ENCODE measurements at places on chromosomes 13 and 19. TPM values are rescaled to one million over a fixed set of nuclear protein-coding genes. Genes with fewer than 3 reads are reported as not detected.

DNA sequence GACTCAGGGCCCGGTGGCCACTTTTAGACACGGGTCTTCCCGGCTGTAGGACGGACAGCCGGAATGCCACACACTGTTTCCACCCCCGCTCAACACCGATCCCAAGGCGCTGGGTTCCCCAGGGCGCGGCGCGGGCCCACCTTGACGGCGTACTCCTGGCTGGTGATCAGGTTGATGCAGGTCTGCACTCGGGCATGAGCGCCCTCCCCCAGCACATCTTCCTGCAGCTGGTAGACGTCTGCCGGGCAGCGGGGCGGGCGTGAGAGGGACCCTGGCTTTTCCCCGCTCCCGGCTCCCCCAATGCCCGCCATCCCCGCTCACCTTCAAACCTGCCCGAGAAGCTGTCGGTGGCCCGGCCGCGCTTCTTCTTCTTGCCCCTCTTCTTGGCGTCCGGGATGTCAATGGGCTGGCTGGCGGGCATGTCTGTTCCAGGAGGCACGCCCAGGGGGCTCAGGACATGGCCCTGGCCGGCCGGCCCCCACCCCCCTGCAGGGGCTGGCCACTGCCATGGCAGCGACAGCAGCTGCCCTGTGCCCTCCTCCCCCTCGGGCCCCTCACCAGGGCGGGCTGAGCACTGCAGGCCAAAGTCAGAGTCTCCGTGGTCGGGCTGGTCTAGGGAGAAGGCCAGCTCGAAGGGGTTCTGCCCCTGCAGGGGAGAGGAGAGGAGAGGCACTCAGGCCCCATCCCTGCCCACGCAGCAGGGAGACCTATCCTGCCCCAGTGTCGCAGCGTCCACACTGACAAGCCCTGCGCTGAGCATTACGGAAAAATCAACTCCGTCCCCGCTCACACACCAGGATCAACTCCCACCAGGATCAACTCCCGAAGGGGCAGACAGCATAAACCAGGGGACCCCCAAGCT, 4.8 kb downstream of the MKNK2 start:
- no peak overlapping the region for H3K27ac ChIP-seq
- peaks cover 14% of the 10 kb centered on the region for H3K4me1 ChIP-seq
- H3K36me3 ChIP-seq: peaks cover 27% of the 10 kb centered on the region
- H3K27me3 ChIP-seq: no peaks in the 10 kb centered on the region
- no peak overlapping the region for H3K4me3 ChIP-seq

DNA sequence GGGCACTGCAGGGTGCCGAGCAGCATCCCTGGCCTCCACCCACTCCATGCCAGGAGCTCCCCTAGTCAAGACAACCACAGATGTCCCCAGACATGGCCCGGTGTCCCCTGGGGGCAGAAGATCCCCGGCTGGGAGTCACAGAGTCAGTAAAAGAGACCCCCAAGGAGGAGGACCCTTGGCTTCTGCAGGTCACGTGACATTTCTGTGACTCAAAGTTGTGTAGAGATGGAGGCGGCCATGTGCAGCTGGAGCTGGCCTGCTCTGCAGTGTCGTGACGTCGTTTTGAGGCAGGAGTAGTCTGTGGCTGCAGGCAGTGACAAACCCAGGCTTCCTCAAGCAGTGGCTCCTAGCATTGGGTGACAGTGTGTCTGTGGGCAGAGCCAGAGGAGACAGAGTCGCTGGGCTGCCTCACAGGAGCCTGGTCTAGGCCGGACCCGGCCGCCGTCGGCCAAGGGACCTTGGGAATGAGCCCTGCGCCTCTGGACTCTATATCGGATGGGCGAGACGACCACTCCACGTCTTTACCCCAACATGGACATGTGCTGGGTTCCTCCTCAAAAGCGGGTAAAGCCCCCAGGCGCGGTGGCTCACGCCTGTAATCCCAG, 7.7 kb upstream of the DIRAS1 start:
- H3K27me3 ChIP-seq: no peaks in the 10 kb centered on the region
- H3K36me3 ChIP-seq: no peaks in the 10 kb centered on the region
- no peaks in the 10 kb centered on the region for H3K4me1 ChIP-seq
- no peak overlapping the region for H3K4me3 ChIP-seq
- no peak overlapping the region for H3K27ac ChIP-seq

DNA sequence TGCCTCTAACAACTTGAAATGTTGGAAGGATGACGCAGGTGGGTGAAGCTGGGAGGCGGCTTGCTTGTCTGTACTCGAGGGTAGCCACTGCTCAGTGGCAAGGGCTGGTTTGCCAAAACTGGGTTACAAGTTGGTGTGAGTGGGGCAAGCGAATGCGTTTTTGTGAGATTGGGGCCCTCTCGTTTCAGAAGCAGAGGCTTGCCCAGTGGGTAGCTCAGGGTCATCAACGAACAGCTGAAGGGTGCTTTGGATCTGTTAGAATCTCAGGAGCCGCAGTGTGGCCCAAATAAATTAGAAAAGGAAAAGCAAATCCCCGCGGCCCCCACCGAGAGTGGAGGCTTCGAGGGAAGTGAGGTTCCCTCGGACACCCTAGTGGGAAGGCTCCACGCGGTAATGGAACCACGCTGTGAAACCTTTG, 7.3 kb downstream of the ATP4B start:
- DNase-seq: no peak
- no peak overlapping the region for H3K27ac ChIP-seq
- H3K27me3 ChIP-seq: no peaks in the 10 kb centered on the region
- H3K36me3 ChIP-seq: no peaks in the 10 kb centered on the region
- H3K4me3 ChIP-seq: no peak overlapping the region

C19orf12 gene
- total RNA-seq: 10.5 TPM

DNA sequence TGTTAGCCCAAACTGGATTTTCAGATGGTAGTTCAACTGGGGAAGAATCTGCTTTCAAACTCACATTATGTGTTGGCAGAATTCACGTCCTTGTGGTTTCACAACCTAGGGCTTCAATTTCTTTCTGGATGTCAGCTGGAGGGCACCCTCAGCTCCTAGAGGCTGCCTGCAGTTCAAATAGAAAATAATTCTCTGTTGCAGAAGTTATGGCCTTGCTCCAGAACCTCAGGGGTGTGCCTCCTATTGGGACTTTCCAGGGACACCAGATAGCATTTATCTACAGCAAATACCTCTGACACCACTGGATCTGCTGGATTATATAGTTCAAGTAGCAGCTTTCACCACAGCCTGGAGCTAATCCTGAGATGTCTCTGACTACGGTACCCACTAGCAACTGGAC, 11.8 kb upstream of the RB1 start:
- no peaks in the 10 kb centered on the region for H3K36me3 ChIP-seq
- no peak overlapping the region for H3K4me3 ChIP-seq
- peaks cover 5% of the 10 kb centered on the region for H3K4me1 ChIP-seq
- H3K27me3 ChIP-seq: peaks cover 24% of the 10 kb centered on the region
- no peak overlapping the region for H3K27ac ChIP-seq

IZUMO4 gene
- 4.2 TPM for total RNA-seq

ZNF491 gene
- 0.90 TPM for total RNA-seq

DNA sequence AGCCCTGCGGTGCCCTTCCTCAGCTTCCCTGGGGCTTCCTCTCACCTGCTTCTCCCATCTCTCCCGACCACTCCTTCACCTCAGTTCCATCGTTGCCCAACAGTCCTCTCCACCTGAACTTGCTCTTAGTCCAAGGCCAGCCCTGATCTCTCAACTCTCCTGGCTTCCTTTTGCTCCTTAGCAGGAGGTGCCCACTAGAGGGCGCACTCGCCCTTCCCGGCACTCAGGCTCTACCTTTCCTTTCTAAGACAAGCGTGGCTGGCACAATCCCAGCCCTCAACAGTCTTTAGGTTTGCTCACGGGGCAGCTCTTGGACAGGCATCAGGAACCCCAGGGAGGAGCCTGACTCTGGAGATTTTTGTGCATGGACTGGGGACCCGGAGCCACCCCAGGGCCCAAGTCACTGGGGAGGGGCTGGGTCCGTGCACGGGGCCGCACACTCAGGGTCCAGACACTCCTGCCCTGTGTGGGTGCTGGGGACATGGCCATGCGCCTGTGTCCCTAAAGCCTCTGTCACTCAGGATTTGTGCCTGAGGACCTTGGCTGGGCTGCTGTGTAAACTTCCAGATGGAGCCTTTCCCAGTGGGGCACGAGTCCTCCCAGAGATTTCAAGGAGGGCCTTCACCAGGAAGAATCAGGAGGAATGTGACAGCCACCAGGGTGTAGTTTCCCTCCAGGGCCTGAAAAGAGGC, 12.1 kb upstream of the CEACAM8 start:
- DNase-seq: peak; percentile 92
- H3K27ac ChIP-seq: no peak overlapping the region
- H3K36me3 ChIP-seq: no peaks in the 10 kb centered on the region
- H3K4me3 ChIP-seq: no peak overlapping the region

- DNase-seq: no peak
- no peaks in the 10 kb centered on the region for H3K27me3 ChIP-seq
- H3K4me3 ChIP-seq: no peak overlapping the region
- H3K27ac ChIP-seq: no peak overlapping the region
- no peaks in the 10 kb centered on the region for H3K4me1 ChIP-seq
- H3K36me3 ChIP-seq: no peaks in the 10 kb centered on the region
Observed at GRCh38 chr19:13398780-13399726, 107.2 kb downstream of the CACNA1A start.

ZNF112 gene
- 6.2 TPM for total RNA-seq

ZNF540 gene
- not detected for total RNA-seq

- no peaks in the 10 kb centered on the region for H3K27me3 ChIP-seq
- H3K27ac ChIP-seq: no peak overlapping the region
- peaks cover 36% of the 10 kb centered on the region for H3K36me3 ChIP-seq
Observed at GRCh38 chr13:19713186-19713965, 69.4 kb downstream of the PSPC1 start.

THSD1 gene
- 0.48 TPM for total RNA-seq

GRCh38 chr13:43797869-43798268, 11.1 kb upstream of the ENOX1 start:
- no peaks in the 10 kb centered on the region for H3K27me3 ChIP-seq
- no peaks in the 10 kb centered on the region for H3K36me3 ChIP-seq
- H3K27ac ChIP-seq: no peak overlapping the region
- no peak overlapping the region for H3K4me3 ChIP-seq

CACNA1A gene
- total RNA-seq: 28.9 TPM

ZNF626 gene
- 24.5 TPM for total RNA-seq

DNA sequence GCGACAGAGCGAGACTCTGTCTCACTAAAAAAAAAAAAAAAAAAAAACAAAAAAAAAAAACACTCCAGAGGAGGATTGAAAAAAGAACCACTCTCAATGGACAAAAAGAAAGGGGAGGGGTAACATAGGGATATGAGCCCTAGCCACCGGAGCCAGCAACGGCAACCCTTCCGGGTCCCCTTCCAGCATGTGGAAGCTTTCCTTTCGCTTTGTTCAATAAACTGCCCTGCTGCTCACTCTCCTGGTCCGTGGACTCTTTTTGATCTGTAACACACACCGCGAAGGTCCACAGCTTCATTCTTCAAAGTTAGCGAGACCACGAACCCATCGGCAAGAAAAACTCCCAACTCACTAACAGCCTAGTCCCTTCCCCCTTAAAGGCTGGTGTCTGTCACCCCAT, 1.0 kb upstream of the REX1BD start:
- H3K4me1 ChIP-seq: no peaks in the 10 kb centered on the region
- H3K27ac ChIP-seq: no peak overlapping the region
- no peak for DNase-seq
- H3K36me3 ChIP-seq: peaks cover 9% of the 10 kb centered on the region
- H3K27me3 ChIP-seq: no peaks in the 10 kb centered on the region

DNA sequence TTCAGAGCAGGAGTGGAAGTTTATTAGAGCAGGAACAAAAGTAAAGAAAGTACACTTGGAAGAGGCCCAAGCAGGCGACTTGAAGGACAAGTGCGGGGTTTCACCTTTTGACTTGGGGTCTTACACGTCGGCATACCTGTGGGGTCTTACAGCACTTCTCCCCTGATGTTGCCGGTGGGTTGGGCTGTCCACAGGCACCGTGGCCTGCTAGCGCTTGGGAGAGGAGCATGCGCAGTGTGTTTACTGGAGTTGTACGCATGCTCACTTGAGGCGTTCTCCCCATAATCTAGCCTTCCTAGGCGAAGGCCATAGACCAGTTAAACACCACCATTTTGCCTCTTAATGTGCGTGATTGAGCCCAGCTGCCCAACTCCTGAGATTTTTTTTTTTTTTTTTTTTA, 25.0 kb upstream of the PLEKHF1 start:
- H3K4me1 ChIP-seq: no peaks in the 10 kb centered on the region
- no peaks in the 10 kb centered on the region for H3K36me3 ChIP-seq
- H3K27ac ChIP-seq: no peak overlapping the region
- H3K27me3 ChIP-seq: no peaks in the 10 kb centered on the region
- DNase-seq: no peak

- H3K4me1 ChIP-seq: no peaks in the 10 kb centered on the region
- H3K36me3 ChIP-seq: no peaks in the 10 kb centered on the region
- no peak for DNase-seq
- H3K4me3 ChIP-seq: no peak overlapping the region
- no peaks in the 10 kb centered on the region for H3K27me3 ChIP-seq
Observed at GRCh38 chr13:38905861-38906260, 84.8 kb downstream of the STOML3 start.

DNA sequence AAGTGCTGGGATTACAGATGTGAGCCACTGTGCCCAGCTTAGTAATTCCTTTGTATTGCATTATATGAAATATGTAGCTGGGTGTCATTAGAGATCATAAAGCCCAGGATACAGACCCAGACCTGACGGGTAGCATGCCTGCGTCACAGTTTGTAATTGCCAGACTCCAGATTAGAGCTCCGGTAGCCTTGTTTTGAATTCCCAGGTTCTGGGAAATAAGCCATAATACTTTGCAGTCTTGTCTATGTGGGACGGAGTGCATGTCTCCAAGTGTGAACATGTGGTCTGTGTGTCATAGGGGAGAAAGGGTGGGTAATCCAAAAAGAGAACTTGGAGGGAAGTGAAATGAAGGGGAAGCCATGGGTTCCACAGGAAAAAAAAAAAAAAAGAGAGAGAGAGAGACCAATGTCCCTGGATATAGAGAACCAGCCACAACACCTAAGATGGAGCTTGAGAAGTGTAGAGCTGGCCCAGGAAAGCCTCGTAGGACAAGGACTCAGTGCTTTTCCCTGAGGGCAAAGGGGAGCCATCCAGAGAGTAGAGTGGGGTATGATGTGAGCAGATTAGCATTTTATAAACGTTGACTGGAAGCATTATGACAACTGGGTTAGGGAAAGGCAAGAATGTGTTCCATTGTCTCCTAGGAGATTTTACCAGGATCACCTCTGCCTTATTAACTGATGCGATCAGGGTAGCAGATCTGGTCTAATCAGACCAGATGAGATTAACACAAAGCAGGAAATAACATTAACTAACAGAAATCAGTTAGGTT, 2.6 kb downstream of the ZSCAN4 start:
- H3K27ac ChIP-seq: no peak overlapping the region
- DNase-seq: no peak
- no peaks in the 10 kb centered on the region for H3K4me1 ChIP-seq
- no peaks in the 10 kb centered on the region for H3K36me3 ChIP-seq
- no peak overlapping the region for H3K4me3 ChIP-seq
- H3K27me3 ChIP-seq: peaks cover 35% of the 10 kb centered on the region

CCNA1 gene
- total RNA-seq: 0.31 TPM

DNA sequence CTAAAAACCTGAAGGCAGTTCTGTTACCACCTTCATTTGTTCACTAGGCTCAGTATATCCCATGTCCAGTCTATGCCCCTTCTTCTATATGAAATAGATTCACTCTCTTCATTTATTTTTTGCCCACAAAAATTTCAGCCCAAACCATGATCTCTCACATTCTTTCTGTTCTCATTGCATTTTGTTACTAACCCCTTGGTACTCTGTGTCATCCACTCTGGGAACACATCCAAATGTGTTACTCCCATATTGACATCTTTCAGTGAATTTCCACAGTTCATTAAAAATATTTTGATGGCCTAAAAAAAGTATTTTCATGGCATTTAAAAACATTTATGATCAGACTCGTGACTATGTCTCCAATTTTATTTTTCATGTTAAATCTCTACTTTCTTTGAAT, 378.9 kb downstream of the SLITRK1 start:
- H3K36me3 ChIP-seq: no peaks in the 10 kb centered on the region
- H3K4me3 ChIP-seq: no peak overlapping the region
- H3K4me1 ChIP-seq: no peaks in the 10 kb centered on the region
- no peak for DNase-seq
- no peaks in the 10 kb centered on the region for H3K27me3 ChIP-seq

GRCh38 chr19:39446365-39447084, 1.1 kb downstream of the SUPT5H start:
- H3K27me3 ChIP-seq: no peaks in the 10 kb centered on the region
